ENCODE measurements at places on chromosomes 6 and 20.

DNA sequence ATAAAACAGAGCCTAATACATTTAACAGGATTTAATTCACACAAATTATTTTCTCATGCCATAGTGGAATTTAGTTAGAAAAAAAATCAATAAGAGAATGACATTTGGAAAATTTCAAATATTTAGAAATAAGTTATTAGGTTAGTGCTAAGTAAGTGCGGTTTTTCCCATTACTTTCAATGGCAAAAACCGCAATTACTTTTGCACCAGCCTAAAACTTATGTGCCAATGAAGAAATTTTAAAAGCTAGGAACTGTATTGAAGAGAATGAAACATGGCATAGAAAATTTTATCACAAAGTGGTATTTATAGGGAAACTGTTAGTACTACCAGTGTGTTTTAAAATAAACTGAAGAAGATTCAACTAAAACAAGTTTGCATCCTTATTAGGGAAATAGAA lies 228.3 kb upstream of the FKBP1C start:
- DNase-seq: no peak

GRCh38 chr6:31175971-31176370 lies 5.5 kb upstream of the POU5F1 start:
- DNase-seq: no peak

DNA sequence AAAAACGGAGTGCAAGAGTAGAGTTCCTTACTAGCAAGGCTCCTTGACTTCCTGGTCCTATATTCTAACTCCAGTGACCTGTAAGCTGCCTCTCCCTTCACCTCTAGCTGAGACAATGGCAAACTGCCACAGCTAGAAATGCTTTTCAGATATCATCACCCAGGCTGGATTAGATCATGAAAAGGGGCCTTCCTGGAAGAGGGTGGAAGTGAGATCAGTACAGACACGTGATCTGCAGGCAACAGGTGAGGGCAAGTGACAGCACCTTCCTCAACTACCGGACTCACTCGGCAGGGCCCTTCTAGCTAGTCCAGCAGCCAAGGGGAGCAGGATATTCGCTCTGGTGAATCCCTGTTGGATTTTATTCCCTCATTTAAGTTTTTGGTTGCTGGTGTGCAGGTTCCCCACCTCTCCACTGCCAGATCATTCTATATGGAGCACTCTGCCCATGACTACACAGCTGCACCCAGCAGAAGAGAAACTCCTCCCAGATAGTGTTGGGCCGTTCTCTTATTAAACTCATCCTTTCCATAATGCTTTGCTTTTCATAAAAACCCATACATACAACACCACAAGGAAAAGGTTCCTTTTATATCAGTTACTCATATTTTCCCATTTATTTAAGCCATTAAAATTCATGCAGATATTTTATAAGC lies 26.4 kb upstream of the FAM83C start:
- DNase-seq: no peak

- DNase-seq: no peak
Measured at GRCh38 chr6:35392773-35393672, 50.7 kb downstream of the PPARD start.

DNA sequence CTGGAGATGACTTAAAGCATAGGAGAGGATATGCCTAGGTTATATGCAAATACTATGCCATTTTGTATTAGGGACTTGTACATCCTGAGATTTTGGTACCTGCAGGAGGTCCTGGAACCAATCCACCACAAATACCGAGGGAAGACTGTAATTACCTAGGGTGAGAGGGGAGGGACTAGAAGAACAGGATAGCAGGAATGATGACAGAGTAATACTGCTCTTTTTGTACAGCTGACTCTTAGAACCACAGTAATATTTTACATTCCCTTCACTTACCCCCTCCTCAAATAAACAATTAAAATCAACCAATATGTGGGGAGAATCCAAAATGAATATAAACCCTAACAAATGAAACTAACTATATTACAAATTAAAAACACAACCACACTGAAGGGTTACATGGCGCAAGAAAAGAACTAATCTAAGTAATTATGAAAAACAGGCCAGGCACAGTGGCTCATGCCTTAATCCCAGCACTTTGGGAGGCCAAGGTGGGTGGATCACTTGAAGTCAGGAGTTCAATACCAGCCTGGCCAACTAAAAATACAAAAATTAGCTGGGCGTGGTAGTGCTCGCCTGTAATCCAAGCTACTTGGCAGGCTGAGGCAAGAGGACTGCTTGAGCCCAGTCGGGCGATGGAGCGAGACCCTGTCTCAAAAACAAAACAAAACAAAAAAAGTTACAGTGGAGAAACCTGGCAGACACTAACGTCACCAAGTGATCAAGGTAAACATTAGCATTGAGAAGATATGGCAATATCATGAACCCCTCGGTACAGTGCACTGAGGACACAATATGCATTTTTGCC lies 37.1 kb downstream of the MAP1LC3A start:
- DNase-seq: no peak

DNA sequence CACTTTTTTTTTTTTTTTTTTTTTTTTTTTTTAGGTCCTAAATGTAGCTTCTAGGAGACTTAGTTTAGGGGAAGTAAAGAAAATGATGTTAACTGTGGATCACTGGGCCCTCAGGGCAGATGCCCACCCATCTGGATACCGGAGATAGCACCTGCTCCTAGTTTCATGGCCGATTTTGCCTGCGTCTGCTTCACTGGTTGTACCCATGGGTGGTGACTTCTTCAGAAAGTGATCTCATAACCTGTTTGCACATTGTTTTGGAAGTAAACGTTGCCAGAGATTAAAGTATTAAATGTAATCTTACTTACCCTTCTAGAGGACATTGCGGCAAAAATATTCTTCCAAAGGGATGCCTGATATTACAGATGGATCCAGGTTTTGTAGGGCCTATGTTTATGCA lies 79.8 kb upstream of the SGK1 start:
- no peak for DNase-seq

DNA sequence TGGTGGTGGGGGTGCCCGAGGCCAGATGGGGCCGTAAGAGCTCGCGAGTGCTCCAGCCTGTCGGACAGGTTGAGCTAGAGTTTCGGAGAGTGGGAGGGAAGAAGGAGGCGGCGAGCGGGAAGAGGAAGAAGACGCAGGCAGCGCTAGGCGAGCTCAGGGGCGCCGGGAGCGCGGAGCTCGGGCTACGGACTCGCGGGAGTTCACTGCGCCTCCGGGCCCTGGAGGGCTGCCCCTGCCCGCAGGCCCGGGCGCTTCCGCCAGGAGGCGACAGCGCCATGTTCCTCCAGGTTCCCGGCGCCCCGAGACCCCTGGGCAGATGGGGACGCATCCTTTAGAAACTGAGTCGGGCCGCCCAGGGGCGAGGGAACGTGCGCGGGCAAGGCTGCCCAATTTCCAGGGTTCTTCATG lies 984 bp downstream of the TFAP2C start:
- DNase-seq: no peak
